Vein endothelial cell (primary cell): ENCODE measurements at places on chromosomes 13 and 19. TPM values are rescaled to one million over a fixed set of nuclear protein-coding genes. Genes with fewer than 3 reads are reported as not detected.

Gene FCER2
- not detected in 2 replicates for total RNA-seq

Gene SLC25A15
- total RNA-seq: 16.3 and 21.1 TPM in 2 replicates

Gene ZNF66
- total RNA-seq: 4.6 and 8.1 TPM in 2 replicates

Gene BLOC1S3
- 8.8 and 9.1 TPM in 2 replicates for total RNA-seq

Gene TEX101
- not detected in 2 replicates for total RNA-seq

Gene KCTD4
- not detected in 2 replicates for total RNA-seq

Gene ZNF546
- total RNA-seq: 3.3 and 4.9 TPM in 2 replicates

Gene CARS2
- total RNA-seq: 41.5 and 50.3 TPM in 2 replicates

Gene ZNF345
- 3.3 and 3.8 TPM in 2 replicates for total RNA-seq

Gene KCNN4
- 0.48 TPM in 1 of 2 replicates, not detected in the other for total RNA-seq

Gene TEX29
- not detected in 2 replicates for total RNA-seq

Gene GSX1
- not detected in 2 replicates for total RNA-seq

Gene TPTE2
- total RNA-seq: not detected in 2 replicates

Gene ADAMTS10
- total RNA-seq: 8.0 and 11.1 TPM in 2 replicates

Gene SIGLEC10
- not detected in 2 replicates for total RNA-seq

Gene TNFSF13B
- 0.10 and 0.98 TPM in 2 replicates for total RNA-seq

Gene FXYD1
- total RNA-seq: 0.65 TPM in 1 of 2 replicates, not detected in the other

Gene CEACAM4
- total RNA-seq: not detected in 2 replicates

Gene TMEM238
- total RNA-seq: 0.33 TPM in 1 of 2 replicates, not detected in the other

Gene SPC24
- total RNA-seq: 24.5 and 47.7 TPM in 2 replicates

Gene ZNF90
- 0.65 and 1.5 TPM in 2 replicates for total RNA-seq

Gene FAM216B
- total RNA-seq: not detected in 2 replicates

Gene CEACAM19
- 3.3 and 4.6 TPM in 2 replicates for total RNA-seq

Gene U2AF1L4
- 2.3 and 2.8 TPM in 2 replicates for total RNA-seq

Gene CYP4F2
- total RNA-seq: not detected in 2 replicates

Gene FCAR
- total RNA-seq: not detected in 2 replicates

Gene CNFN
- 0.65 TPM in 1 of 2 replicates, not detected in the other for total RNA-seq

Gene ENOX1
- total RNA-seq: 0.65 and 1.6 TPM in 2 replicates

Gene NEK5
- total RNA-seq: under 0.01 and 0.10 TPM in 2 replicates

Gene CCDC194
- total RNA-seq: not detected in 2 replicates

Gene CD22
- total RNA-seq: 0.19 TPM in 1 of 2 replicates, not detected in the other

Gene ZNF578
- total RNA-seq: 2.3 and 3.2 TPM in 2 replicates

Gene KL
- total RNA-seq: 0.10 TPM in 1 of 2 replicates, not detected in the other

Gene PLA2G4C
- 56.3 and 62.4 TPM in 2 replicates for total RNA-seq

Gene ICAM4
- total RNA-seq: 0.33 TPM in 1 of 2 replicates, not detected in the other

Gene SWSAP1
- 1.7 and 2.3 TPM in 2 replicates for total RNA-seq

Gene NPHS1
- not detected in 2 replicates for total RNA-seq

Gene URI1
- 38.9 and 44.8 TPM in 2 replicates for total RNA-seq

Gene RASAL3
- total RNA-seq: 21.1 and 38.5 TPM in 2 replicates

Gene SYDE1
- total RNA-seq: 24.4 and 25.8 TPM in 2 replicates

Gene VSTM1
- total RNA-seq: not detected in 2 replicates
